ENCODE measurements at places on chromosomes 4 and X. TPM values are rescaled to one million over a fixed set of nuclear protein-coding genes. Genes with fewer than 3 reads are reported as not detected.

DNA sequence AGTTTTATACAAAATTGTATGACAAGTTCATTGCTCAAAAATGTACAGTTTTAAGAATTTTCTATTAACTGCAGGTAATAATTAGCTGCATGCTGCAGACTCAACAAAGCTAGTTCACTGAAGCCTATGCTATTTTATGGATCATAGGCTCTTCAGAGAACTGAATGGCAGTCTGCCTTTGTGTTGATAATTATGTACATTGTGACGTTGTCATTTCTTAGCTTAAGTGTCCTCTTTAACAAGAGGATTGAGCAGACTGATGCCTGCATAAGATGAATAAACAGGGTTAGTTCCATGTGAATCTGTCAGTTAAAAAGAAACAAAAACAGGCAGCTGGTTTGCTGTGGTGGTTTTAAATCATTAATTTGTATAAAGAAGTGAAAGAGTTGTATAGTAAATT, 131.0 kb downstream of the TET2 start:
- no peak for DNase-seq

GRCh38 chr4:81789158-81789557, 317.5 kb upstream of the RASGEF1B start:
- DNase-seq: peak; percentile 24

- no peak for DNase-seq
Measured at GRCh38 chrX:132414404-132414803, 74.4 kb downstream of the MBNL3 start.

DNA sequence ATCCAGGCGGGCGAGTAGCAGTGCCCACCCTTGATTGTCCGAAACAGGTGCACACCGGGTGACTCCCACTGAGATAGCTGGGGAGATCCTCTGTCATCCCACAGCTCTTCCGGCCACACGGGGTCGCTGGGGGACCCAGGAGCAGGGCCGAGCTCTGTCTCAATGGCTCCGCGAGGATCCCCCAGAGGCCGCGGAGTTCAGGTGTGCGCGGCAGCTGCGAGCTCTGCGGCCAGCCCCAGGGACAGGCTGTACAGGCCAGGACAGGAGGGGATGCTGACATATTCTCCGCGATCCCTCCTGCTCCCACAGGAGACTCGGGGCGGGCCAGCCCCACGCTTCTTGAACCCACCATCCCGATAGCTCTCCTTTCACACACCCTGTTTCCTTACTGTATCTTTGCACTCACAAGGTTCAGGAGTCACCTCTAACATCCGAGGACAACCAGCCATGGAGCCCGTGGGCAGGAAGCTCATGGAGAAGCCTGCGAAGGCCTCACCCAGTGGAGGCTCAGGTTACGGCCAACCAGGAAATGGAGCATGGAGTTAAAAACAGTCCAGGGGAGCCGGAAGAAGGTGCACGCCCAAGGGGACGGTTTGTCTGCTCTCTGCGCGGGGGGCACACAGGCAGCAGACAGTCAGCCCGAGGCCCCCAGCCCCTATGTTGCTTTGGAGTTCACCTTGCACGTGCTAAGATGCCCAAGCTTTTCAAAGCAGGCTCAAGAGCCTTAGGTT, 77.9 kb upstream of the AMELX start:
- DNase-seq: no peak

DNA sequence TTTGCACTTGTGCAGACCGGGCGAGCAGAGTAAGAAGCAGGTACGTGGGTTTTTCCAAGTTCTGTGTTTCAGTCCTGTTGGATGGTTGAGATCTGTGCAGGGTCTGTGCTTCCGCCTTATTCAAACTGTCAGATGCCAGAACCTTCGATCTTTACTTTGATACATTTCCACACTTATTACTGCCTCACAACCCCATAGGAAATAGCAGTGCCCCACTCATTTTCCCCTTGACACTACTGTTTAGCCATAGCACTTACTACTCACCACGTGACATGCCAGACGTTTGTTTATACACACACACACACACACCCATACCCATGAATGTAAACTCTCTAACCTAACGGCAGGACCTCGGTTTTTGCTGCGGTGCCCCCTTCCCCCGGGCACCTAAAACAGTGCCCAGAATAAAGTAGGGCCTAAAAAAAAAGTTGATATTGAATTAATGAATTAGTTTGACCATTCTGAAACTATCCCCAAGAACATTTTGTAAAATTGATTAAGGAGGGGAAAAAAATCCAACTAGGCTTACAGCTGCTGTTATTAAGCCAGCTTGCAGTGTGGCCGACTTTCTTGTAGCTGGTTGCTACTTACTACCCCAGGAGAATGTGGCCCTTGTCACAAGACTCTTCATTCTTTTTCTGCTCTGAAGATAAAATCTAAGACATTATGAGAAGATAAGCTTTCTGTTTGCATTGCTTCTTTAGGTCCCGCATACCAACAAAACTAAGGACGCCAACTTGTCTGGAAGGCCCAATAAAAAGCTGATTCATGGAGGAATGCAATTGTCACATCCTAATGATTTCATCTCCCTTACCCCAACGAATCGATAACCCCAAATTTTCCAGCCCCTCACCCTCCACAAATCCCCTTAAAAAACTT, 704 bp upstream of the SEPSECS start:
- no peak for DNase-seq

DNA sequence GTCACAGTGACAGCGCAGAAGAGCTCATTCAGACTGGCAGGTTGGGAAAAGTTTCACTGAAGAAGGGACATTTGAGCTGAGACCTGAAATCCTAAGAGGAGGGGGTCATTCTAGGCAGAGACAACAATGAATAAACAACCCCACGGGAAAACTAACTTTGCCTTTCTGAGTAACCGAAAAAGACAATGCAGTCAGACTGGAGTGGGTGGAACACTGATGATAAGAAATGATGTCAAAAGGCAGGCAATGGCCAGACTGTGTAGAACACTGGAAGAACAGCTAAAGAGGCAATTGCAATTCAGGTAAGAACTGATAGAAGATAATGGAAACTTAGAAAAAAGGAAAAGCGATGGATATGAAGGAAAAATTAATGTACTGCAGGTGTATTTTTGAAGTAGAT, 73.8 kb downstream of the CHIC2 start:
- DNase-seq: no peak

Gene ARMCX4
- total RNA-seq: 22.1 TPM

DNA sequence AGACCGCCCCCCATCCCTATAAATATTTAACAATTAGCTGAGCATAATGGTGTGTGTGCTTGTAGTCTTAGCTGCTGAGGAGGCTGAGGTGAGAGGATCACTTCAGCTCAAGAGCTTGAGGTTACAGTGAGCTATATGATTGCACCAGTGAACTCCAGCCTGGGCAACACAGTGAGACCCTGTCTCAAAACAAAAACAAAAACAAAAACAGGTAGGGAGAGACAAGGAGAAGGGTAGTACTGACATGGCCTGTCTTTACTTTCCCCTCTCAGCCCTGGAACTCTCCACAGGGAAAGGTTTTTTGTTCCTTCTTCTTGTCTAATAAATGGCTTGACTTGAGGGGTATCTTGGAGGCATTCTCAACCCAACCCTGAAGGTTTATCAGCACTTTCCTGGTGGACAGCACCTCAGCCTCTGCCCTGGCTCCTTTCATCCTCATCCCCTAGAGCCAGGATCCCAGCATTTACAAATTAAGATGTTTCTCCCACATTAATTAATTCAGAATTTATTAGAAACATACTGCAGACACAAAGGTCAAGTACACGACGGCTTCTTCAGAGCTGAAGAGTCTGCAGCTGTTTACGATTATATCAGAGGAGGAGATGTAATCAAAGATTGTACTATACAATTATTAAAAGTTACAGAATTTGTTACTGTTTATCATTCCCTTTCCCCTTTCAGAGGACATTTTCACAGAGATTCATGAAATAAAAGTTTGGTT, 131.8 kb downstream of the AFF1 start:
- no peak for DNase-seq

DNA sequence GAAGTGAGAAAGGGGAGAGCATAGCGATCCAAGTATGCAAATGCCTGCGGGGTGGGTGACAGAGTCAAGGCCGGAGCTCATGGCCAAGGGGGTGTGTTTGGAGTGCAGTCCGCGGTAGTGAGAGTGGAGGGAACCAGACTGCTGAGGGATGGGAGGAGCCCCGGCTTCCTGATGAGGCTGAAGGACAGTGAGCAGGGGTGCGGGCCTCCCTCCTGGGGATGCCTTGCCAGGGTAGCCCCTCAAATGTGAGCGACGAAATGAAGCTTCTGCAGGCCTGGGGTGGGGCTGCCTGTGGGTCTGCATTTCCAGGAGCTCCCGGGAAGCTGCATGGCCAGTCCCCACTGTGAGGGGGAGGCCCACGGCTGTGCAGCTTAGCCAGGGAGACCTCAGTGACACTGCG, 45.0 kb downstream of the PSAPL1 start:
- DNase-seq: no peak

DNA sequence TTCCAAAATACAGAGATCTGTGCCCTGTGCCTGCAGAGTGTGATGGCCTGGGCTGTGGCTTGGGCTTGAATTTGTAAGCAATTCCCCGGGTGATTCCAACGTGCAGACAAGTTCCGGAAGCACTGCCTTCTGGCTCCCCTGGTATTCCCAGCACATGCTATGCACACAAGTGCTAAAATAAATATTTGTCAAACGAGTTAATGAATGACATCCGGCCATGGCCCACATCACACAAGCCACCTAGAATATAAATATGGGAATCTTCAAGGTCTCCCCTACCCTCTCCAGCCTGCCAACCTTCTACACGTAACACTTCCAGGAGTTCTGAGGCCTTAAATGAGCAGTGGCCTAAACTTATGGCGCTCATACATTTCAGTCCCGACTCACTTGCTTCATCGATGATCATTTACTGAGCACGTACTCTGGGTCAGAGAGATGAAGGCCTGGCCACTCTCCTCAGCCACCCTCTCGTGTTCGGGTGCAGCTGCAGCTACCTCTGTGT, 21.3 kb downstream of the DCTD start:
- DNase-seq: no peak

Gene SH3BGRL
- 51.4 TPM for total RNA-seq

GRCh38 chr4:42390622-42391354, 6.5 kb upstream of the SHISA3 start:
- DNase-seq: no peak

Gene ABLIM2
- 7.5 TPM for total RNA-seq

DNA sequence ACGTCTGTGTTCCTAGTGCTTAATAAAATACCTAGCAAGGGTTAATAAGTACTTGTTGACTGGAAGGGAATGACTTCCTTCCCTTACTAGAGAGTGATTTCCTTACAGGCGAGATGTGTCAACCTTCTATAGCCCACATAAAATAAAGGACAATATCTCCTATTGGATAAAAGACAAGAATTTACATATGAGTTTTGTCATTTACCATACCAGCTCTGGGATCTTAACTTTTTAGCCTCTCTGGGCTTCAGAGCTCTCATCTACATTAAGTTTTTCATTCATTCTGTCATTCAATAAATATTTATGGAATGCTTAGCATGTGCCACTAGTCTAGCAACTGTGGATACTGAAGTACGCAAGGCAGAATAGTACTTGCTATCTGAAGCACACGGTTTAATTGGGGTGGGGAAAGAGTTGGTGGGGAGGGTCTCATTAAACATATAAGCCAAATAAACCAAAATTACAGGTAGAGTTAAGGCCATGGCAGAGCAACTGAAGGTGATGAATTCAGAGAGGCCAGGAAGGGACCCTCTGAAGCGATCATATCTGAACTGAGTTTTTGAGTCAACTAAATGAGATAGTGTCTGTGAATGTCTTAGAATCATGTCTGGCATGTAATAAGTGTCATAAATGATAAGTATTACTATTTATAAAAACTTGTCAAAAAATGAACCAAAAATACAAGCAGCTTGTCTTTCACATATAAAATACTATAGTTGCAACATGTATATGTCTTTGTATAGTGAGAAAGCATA, 91.6 kb upstream of the BMP2K start:
- DNase-seq: no peak

Gene BTC
- total RNA-seq: not detected

- no peak for DNase-seq
Measured at GRCh38 chr4:121726642-121727268, 30.0 kb upstream of the ANXA5 start.

Gene SYP
- total RNA-seq: 291 TPM

Gene PCDH11X
- 2.2 TPM for total RNA-seq

- no peak for DNase-seq
Measured at GRCh38 chr4:174561560-174561959, 39.3 kb upstream of the HPGD start.

Gene DOCK11
- 53.1 TPM for total RNA-seq

DNA sequence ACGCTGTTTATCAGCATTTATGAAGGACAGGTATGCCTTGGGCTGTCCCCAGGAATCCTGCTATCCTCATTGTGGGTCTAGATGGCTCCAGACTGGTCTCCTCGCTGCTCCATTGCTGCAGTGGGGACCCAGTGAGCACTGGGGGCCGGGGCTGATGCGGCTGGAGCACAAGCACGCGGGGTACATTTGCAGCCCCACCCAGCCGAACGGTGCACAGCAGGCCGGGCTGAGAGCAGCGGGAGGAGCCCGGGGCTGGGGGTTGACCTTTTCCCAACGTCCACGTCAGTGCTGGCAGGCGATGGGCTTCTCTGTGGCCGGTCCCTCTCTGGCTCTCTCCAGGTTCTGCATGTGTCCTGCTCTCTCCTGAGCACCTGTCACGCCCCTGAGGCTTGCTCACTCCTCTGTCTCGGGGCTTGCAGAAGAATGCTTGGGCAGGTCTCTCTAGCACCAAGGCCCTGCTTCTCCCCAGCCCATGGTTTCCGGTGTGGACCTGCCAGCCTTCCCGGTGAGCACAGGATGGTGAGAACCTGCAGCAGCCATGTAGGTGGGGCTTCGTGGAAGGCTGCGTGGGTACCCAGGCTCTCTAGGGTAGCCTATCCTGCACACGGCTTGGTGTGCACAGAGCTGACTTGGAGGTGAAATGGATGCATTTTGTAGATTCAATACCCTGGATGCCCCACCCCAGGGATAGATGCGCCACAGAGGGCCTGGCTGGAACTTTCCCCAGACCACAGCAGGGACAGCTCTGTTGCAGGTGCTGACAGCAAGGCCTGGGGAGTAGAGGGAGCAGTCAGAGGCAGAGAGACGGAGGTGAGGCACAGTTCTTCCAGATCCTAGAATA, 89.1 kb upstream of the ADRA2C start:
- DNase-seq: peak; percentile 14

- no peak for DNase-seq
Measured at GRCh38 chr4:1883583-1883982, 12.4 kb downstream of the NSD2 start.

DNA sequence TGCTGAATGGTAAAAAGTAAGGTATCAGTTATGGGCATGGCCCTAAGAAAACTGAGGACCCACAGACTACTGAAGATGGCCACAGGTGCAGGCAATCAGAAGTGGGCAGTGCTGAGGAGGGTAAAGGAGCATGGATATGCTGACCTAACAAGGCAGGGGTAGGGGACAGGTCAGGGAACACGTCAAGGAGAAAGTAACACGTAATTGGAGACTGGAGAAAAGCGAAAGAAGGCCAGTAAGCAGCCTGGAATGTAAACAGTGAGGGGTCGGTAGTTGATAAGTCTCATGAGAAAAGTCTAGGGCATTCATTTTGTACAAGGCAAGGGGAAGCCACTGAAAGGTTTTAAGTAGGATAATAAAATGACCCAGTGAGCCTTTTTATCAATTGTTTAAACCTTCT, 153.3 kb downstream of the PRDM5 start:
- DNase-seq: no peak

Gene C4orf36
- not detected for total RNA-seq

All from glutamatergic neuron (in vitro differentiated cells).